ENCODE measurements at places on chromosomes 6 and 20.

DNA sequence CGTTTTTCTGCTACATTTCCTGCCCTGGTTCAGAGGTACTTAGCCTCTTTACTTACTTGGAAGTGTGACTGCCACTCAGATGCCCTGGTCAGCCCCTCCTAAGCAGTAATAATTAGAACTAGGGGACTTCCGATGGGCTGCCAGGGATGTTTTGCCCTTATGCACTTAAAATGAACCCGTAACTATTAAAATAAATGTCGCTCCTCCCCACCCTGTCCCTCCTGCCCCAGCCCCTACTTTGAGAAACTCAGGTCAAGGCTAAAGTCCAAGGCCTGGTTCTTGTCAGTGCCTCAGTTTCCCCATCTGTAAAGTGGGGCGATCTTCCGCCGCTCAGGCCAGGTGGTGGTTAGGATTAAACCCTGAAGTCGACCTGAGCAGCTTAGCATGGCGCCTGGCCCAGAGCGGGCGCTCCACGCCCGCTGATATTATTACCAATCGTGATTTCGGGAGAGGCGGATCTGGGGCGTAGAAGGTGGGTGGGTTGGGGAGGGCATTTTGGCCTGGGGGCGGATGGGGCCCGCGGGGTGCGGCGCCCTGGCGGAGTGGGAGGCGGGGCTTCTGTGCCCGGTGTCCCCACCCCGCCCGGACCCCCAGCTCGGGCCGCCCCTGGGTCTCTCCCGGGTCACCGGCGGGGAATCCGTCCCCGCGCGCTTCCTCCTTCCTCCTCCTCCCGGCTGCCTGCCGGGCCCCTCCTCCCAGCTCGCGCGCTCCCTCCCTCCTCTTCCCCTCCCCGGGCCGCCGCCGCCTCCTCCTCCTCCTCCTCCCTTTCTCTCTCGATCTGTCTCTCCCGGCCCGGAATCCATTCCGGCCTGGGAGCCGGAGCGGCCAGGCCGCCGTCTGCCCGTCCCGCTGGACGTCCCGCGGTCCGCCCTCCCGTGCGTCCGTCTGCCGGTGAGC, at the start of gene SRC:
TSS of gene SRC (plus strand) at position 802 of the 897 bp plus-strand sequence. CDS start 38,014 bp downstream, outside the sequence.
- ATAC-seq = peak; percentile 69

- no peak for ATAC-seq
Measured at GRCh38 chr6:49541936-49542335, 8.5 kb upstream of the C6orf141 start.

DNA sequence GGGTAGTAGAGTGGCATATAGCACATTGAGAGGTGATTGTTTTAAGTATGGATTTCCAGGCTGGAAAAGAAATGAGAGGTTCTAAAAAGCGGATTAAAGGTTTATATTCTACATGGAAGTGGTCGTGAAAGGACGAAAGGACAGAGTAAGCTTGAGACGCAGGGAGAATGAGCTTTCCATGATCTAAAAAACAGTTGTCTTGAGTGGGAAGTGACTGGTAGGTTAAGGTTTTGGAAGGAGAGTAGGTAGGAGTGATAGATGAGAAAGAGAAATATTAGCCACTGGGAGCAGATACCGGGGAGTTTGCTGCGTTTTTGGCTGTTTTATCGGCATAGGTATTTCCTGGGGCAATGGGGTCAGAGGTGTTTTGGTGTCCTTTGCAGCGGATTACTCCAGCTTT, 750.6 kb upstream of the ADGRB3 start:
- ATAC-seq = no peak

- no peak for ATAC-seq
Measured at GRCh38 chr20:5069141-5069806, 50.5 kb downstream of the PCNA start.

DNA sequence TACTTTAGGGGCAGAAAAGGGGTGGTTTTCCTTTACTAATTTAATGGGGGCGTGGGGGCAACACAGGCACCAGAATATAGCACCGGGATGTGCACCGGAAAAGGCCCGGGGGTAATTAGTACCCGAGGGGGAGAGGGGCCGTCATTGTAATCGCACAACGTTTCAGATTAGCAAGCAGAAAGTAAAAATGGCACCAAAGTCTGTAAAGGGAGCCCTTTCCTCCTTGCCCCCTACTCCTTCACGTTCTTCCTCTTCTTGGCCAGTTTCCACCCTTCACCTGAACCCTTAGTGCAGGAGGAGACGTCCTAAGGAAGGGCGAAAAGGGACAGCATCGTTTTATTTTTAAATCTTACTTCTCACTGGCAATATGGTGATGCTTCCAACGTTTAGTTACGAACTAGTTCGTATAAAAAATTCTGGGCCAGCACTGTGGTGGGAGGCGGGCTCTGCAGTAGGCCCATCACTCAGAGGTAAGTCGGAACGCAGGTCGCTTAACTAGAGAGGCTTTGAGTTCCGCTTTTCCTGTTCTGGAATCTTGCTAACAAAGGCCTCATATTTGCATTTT, 742 bp upstream of the CEP85L start:
- ATAC-seq = no peak

- no peak for ATAC-seq
Measured at GRCh38 chr20:51867251-51867650, 64.9 kb upstream of the SALL4 start.

GRCh38 chr6:16240589-16241320, 2.4 kb downstream of the GMPR start:
- no peak for ATAC-seq

- no peak for ATAC-seq
Measured at GRCh38 chr20:47233333-47234188, 122.9 kb downstream of the ZMYND8 start.
